Cortex of kidney (tissue), 1 donor: ENCODE measurements at places on chromosomes 6 and 20.

- no peak for DNase-seq
These were observed at the start of gene BEND3 for GRCh38 chr6:107114926-107115694. Gene BEND3 (minus strand): TSS chr6:107115515. CDS start chr6:107099285, 16,230 bp downstream.

- DNase-seq = no peak
These were observed 38.5 kb upstream of the GPR6 start for GRCh38 chr6:109939654-109940053.

- DNase-seq = no peak
These were observed 97.4 kb downstream of the PDSS2 start for GRCh38 chr6:107361753-107362604.

GRCh38 chr6:155408981-155409380 lies 46.7 kb downstream of the NOX3 start:
- no peak for DNase-seq

DNA sequence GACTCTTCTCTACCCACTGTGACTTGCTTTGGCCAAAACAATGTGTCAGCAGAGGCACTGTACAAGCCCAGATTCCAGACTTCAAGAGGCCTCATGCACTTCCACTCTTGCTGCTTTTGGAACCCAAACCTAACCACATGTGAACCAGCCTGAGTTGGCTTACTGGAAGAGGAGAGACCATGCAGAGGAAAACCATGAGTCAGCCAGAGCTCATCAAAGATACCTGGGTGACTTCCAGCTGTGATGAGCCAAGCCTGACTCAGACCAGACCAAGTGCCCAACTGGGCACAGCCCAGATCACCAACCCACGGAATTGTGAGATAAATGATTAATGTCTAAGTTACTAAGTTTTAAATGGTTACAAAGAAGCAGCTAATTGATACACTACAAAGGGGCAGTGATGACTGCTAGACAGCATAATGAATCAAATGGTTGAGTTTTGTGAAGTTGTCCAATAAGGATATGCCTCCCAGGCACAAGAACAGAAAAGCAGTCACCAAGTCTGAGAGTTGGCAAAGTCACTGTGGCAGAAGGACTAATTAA lies 16.2 kb upstream of the BEND6 start:
- DNase-seq = no peak

GRCh38 chr6:149202952-149203351 lies 114.6 kb upstream of the TAB2 start:
- DNase-seq = no peak

DNA sequence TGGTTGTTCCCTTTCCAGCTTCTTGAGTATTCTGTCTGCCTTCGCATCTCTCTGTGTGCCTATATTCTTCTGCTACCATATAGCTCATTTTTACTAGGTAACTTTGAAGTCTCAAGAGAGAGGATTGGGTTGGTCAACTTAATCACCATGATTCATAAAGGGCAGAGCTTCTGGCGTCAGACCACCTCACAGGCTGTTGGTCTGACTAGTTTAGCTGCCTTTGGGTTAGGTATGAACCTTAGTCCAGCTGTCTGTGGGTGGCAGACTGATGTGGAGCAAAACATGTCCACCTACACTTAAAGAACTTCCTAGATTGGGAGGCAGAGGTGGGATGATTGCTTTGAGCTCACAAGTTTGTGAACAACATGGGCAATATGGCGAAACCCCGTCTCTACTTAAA lies 192.2 kb upstream of the SGK1 start:
- DNase-seq = no peak

GRCh38 chr20:20761301-20761700 lies 48.9 kb upstream of the RALGAPA2 start:
- DNase-seq = no peak

DNA sequence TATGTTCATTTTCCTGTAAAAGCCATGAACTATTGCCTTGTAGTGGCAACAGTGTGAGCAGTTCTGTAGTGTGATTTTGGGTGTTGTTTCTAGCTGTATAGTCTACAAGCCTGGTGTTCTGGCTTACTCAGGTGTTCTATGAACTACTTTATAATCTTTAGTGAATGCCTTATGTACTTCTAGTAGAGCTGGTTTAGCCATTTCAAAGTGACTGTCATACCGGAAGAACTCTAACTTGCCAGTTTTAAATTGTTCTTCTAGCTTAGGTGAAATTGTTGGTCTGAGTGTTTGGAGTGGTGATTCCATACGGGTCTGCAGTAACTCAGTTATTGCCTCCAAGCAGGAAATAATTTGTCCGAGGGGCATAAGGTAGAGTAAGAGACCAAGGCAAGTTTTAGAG lies 150.2 kb upstream of the ZNF184 start:
- no peak for DNase-seq

DNA sequence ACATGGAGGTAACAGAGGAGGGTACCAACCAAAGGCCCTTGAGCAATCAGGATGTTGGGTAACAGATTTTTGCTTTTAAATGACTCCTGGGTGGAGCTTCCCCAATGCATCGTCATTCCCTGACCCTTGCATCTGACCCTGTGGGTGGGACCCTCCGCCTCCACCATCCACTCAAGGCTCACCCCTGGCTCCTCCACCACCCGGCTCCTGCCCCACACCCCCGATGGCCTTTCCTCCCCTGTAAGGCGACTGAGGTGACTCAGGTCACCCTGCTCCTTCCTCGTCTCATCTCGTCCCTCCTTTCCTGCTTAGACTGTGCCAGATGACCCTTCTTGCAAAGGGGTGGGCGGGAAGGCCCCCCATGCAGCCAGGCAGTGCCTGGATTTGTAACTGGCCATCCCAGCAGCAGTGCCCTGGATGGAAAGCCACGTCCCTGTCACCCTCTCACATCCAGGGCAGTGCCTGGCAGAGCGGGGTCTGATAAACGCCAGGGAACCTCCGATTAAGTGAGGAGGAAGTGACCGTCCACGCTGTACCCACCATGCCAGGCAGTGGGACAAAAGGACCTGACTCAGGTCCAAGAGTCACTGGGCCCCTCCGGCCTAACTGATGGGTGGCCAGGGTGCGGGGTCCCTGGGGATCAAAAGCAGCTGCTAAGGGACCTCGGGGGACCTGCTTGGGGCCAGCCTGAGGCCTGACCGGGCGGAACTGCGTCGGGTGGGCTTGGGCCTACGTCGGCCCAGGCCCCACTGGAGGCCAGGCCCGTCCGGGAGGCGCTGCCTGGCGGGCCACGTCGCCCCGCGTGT lies 624 bp upstream of the NPEPL1 start:
- DNase-seq = no peak
